ENCODE measurements at places on chromosomes 11 and 22. TPM values are rescaled to one million over a fixed set of nuclear protein-coding genes. Genes with fewer than 3 reads are reported as not detected.

The UBQLN3 gene
- not detected for polyA plus RNA-seq

The OMP gene
- not detected for polyA plus RNA-seq

- DNase-seq, result no peak
Measured at GRCh38 chr11:126707498-126707897, 293.1 kb downstream of the KIRREL3 start.

DNA sequence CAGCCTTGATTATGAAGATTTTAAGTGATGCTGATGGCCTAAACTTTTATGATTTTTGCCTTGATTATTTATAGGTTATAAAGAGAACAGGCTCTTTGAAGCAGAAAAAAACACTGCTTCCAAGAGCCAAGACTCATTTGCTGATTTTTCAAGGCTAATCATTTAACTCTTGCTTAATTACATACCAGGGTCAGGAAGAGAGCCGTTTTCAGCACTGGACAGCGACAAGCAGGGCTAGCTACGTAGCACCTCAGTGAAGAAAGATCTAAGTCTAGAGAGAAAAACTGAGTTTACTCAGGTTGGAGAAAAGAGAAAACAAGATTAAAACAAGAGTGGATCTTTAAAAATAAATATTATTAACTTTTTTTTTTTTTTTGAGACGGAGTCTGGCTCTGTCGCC lies 615.4 kb upstream of the B3GAT1 start:
- DNase-seq, result no peak

- no peak for DNase-seq
Measured at GRCh38 chr11:32312865-32313403, 122.4 kb downstream of the WT1 start.

- no peak for DNase-seq
Measured at GRCh38 chr22:26708256-26709009, 51.0 kb downstream of the MIAT start.
